ENCODE measurements at places on chromosomes 7 and 10.

- DNase-seq = peak; percentile 4
Measured at GRCh38 chr7:128830231-128831177, at the start of gene FLNC. FLNC (plus strand) TSS chr7:128830406; CDS start chr7:128830638, 232 bp downstream.

DNA sequence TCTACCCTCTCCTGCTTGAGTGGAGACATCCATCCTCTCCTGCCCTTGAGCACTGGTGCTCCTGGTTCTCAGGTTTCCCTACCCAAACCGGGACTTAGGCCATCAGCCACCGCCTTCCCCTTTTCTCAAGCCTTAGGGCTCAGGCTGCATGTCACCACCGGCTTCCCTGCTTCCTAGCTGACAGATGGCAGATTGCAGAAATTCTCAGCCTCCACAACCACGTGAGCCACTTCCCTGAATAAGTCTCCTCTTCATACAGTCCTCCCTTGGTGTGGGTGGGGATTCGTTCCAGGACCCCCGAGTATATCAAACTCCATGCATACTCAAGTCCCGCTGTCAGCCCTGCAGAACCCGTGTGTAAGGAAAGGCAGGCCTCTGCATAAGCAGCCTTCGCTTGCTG is 203.5 kb upstream of the ZNF32 start:
- no peak for DNase-seq

- DNase-seq = no peak
Measured at GRCh38 chr10:1410469-1411395, 326.6 kb downstream of the ADARB2 start.

DNA sequence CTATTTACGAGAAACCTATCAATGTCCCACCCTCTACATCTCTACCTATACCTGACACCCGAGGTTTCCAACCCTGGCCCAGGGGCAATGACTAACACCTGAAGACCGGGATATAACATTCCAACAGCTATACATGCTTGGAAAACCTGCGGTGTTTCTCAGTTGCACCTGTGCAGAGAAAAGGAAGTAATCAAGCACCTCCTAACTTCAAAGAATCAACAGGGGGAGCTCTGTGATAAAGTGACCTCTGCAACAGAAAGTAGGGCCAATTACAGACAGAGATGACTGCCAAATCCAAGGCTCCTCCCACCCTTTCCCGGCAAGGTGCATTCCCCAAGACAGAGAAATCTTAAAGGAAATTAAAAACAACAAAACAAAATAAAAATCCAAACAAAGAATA is 41.3 kb downstream of the CCDC6 start:
- DNase-seq = no peak

DNA sequence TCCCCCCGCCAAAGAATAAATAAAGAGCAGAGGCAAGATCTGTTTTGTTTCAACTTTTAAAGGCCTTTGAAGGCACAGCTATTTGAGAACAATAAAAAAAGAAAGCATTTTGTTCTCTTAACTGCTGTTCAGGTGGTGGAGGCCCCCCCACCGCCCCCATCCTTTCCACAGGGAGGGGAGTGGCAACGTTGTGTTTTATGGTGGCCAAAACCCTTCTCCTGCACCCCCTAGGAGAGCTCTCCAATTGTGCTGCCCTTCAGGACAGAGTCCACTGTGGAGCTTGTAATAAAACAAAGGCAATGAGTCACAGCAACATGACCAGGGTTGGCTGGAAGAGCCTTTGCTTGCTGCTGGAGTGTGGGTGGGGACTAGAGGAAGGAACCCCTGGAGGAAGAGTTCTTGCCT is 987.9 kb downstream of the KCNMA1 start:
- DNase-seq = no peak

DNA sequence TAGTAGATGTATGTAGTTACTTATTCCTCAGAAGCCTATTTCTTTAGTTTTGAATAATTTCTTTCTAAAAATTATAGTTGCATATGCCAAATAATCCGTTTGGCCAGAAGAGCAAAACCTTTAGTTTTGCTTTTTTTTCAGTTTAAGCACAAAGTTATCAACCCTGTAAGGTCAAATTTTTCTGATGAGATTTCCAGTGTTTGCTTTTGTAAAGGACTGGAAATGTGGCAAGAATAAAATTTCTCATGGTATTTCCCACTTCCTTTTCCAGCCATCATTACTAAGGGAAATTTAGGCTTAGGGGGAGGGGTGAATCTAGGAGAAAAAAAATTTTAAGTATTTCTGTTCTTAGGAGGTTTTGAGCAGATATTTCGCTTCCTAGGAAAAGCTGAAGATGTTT is 7.6 kb downstream of the CALD1 start:
- DNase-seq = no peak
